ENCODE measurements at places on chromosomes 3 and 15. TPM values are rescaled to one million over a fixed set of nuclear protein-coding genes. Genes with fewer than 3 reads are reported as not detected.

The TPRA1 gene
- total RNA-seq: 9.6 TPM

The LCMT2 gene
- 11.6 TPM for total RNA-seq

The MAGI1 gene
- 40.8 TPM for total RNA-seq

The ZDHHC23 gene
- total RNA-seq: 6.4 TPM

The MUSTN1 gene
- 0.74 TPM for total RNA-seq

The GATA2 gene
- 0.74 TPM for total RNA-seq

All from temporal lobe (tissue), 4 donors.